ENCODE measurements at places on chromosomes 11 and 22. TPM values are rescaled to one million over a fixed set of nuclear protein-coding genes. Genes with fewer than 3 reads are reported as not detected.

Gene SMC1B
- total RNA-seq, result 0.20 TPM

Gene CTSW
- 1.5 TPM for total RNA-seq

Gene PLEKHA7
- total RNA-seq, result 15.5 TPM

Gene MGAT3
- not detected for total RNA-seq

Gene MS4A13
- total RNA-seq, result not detected

DNA sequence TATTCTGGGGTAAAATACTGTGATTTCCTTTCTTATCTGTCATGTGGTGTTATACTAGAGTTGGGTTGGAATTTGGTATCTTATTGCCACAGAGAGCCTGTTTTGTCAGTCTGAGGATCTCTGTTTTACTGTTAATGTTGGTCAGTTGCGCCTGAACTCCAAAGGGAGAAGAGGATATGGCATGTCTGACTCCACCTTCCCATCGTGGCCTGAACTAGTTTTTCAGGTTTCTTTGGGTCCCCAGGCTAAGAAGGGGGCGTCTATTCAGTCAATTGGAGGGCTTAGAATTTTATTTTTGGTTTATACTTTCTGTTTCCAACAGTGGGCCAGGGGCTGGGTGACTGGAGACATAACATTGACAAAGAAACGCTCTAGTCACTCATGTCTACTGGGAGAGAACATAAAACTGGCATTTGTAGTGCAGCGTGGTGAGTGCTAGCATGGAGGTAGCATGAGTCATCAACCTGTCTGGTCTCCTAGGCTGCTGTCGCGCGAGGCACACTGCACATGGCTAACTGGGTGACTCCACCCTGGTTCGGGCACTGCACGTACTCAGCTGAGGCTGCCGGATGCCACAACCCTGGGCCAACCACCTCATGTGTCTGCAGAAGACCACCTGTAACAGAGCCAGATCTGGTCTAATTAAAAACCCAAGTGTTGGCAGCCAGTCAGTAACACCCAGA, 120.1 kb upstream of the OR9Q1 start:
- peak; percentile 83 for DNase-seq

DNA sequence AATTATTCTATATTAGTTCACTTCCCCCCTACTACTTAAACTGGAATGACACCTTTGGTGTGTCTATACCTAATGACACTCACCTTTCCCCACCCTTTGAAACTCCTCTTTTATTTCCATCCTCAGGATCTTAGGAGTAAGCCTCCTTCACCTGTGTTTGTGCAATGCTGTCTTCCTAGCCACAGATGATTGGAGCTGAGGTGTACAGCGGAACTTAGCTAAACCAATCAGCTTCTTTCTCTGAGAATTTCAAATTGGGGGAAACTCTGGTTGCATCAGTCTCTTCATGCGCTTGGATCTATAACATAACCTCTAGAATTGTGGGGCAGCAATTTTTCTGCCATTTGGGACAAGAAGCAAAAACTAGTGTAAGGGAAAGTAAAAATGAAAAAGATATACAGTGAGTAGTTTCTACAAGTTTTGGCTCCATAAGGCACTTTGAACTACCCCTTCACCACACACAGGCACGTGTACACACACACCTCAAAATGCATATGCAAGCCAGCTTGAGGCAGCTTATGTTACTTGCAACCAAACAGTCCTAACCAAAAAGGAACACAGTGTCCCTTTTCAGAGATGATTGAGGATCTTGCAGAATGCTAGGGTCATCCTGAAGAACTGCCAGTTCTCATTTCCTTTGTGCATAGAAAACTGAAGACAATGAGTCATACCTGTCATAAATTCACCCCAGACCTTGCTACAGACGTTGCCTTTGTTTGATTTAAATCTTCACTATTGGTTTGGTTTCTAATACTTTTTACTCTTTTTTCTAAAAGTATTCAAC, 36.0 kb upstream of the LDLRAD3 start:
- DNase-seq, result peak; percentile 87

DNA sequence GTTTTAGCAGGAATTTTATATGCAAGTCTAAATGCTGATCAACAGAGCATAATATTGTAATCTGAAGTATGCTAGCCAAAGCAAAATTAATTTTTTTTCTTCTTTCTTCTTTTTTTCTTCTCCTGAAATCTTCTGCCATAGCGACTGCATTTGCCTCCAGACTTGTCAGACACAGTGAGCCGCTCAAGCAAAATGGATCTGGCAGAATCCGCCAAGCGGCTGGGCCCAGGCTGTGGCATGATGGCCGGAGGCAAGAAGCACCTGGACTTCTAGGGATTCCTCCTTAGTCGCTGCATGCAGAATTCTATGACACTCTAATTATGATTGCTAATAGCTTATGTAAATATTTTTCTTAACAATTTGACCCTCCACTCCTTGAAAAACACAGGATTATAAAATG, 27.9 kb downstream of the PAX6 start:
- DNase-seq, result no peak

DNA sequence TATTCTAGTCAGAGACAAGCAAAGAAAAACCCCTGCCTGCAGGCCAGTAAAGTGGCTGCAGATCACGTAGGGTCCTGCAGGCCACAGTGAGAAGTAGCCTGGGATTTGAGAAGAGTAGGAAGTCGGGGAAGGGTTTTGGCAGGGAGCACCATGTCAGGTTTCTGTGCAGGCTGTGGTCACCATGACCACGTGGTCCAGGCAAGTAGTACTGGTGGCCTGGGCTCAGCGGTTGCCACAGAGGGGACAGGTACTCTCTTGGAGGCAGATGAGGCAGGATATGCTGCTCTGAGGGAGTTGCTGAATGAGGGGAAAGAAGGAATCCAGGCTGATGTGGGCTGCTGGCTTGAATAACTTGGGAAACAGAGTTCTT, 46.5 kb downstream of the PISD start:
- DNase-seq, result no peak

- DNase-seq, result no peak
Measured at GRCh38 chr22:36267058-36267457, 14.1 kb downstream of the APOL1 start.

GRCh38 chr11:84829162-84829561, 798.0 kb downstream of the DLG2 start:
- DNase-seq, result no peak

- DNase-seq, result no peak
Measured at GRCh38 chr11:326842-327580, 6.4 kb upstream of the IFITM3 start.

DNA sequence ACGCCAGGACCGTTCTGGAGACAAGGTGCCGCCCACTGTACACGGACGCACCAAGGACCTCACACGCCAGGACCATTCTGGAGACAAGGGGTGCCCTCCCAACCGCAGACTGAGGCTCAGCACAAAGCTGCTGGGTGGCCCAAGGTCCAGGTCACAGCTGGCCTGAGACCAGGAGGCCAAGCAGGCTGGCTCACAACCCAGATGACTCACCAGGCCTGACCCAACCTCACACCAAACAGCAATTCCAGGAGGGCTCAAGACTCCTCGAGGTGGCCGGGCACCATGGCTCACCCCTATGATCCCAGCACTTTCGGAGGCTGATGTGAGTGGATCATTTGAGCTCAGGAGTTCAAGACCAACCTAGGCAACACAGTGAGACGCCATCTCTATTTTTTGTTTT, 14.8 kb downstream of the BRD1 start:
- peak; percentile 53 for DNase-seq

DNA sequence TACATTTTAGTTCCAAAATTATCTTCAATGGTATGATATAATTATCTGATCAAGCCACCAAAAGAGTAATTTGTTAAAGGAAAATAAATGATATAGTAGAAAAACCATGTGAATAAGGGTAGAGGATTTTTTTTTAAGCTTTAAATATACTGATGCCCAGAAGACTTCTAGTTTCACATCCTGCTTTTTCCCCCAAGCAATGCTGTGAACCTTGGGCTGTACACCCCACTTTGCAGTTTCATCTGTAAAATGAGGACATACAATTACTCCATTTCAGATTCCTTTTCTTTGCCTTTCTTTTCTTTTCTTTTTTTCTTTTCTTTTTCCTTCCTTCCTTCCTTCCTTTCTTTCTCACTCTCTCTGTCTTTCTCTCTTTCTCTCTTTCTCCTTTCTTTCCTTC, 1125.4 kb downstream of the DLG2 start:
- DNase-seq, result no peak

- no peak for DNase-seq
Measured at GRCh38 chr22:33597274-33597985, 322.8 kb downstream of the LARGE1 start.

GRCh38 chr11:32952421-32952820, 59.8 kb downstream of the QSER1 start:
- DNase-seq, result no peak

Measured in M059J (cell line).